PC-3 (cell line): ENCODE measurements at places on chromosomes 3 and 15.

DNA sequence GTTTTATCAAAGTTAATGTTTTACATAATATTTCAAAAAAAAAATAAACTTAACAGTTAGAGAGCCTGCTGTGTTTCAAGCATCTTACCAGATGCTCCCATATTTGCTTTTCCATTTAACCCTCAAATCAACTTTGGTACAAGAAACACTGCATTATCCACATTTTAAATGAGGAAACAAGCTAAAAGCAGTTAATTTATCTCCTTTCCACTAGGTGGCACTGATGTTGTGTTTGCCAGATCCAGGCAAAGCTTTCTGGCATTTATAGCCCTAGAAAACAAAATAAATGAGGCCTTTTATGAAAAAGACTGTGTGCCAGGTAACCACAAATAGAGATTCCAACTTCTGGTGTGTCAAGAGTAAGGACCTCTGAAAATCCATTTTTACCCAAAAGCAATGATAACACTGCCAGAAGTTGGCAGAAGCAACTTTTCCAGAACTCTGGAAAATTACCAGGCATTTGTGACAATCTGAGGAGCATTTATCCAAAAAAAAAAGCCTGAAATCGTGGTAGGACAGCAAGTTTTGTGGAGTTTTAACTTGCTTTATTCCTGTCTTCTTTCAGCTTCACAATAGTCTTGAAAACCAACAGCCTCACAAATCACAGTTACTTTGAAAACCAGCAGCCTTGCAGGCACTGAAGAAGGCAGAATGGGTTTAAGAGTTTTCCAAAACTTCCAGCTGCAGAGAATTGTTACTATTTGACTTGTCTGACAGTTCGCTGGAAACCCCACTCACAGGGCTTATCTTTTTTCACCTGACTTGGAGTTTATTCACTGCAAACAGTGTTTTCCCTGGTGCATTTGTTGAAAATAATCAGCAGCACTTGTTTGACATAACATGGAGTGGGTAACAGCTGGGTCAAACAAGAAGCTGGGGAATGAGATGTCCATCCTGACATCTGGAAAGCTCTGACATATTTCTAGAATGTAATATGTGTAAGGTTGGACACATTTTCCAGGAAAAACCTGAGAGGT is 9.2 kb downstream of the FAM162A start:
- peak; percentile 71 for DNase-seq

DNA sequence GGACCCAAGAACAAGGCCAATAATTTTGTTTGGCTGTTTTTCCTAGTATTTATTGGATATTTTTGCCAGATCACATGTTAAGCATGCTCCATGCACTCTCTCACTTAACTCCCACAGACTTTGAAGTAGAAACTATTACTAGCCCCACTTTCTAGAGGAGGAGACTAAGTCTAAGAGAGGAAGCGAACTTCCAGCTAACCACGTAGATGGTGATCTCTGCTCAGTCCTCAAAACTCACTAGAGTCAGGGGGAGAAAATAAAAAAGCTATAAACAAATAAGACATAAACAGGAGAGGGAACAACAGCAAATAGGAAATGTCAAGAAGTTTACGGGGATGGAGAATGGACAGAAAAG is 481.0 kb upstream of the PROK2 start:
- no peak for DNase-seq

- peak; percentile 97 for DNase-seq
Observed at GRCh38 chr15:89820666-89821611, 6.3 kb upstream of the ANPEP start.

DNA sequence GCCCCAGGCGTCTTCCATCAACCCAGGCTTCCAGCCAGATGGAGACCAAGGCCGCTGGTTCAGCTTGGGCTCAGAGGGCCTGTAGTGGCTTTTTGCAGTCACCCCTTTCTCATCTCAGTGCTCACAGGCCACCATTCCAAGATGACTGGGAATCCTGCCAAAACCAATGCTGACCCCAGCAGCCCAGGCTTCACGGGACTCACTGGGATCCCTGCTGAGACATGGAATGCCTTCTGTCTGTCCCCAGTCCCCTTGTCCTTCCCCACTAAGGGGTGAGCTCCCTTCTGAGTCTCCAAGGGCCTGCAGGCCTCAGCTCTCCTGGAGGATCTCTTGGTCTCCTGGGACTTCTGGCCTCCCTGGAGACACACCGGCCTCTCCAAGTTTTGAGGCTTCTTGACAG is 77.4 kb upstream of the SEC13 start:
- DNase-seq, result no peak

DNA sequence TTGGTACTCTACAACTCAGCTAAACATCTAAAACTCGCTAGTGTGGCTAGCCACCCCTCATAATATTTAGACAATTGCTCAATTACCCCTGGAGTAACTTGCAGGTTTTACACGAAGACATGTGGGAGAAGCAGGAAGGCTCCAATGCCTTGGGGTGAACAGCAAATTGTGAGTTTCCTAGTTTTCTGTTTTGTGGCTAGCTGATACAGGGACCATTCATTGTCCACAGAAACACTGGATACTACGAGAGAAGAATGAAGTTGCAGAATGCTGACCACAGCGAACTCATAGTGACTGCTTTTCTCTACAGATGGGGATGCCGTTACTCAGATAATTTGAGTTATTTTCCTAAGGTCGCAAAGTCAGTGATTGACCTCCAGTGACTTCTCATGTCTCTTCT is 212.9 kb downstream of the P3H2 start:
- peak; percentile 12 for DNase-seq

DNA sequence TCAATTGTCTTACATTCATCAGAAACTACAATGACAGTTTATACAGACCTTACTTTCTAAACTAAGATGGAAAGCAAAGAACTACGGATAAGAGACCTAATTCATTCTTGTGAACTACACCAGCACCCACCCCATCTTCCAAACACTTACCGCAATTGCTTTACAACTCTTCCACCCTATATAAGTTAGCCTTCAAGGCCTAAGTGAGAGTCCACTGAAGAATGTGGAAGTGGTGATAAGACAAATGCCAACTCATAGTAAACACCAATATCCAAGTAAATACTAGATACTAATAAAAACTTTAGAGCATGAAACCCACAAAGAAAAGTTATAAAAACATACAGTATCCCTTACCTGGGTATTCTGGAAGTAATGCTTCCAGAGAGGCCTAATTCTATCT is 13.6 kb downstream of the ARF4 start:
- DNase-seq, result peak; percentile 55

DNA sequence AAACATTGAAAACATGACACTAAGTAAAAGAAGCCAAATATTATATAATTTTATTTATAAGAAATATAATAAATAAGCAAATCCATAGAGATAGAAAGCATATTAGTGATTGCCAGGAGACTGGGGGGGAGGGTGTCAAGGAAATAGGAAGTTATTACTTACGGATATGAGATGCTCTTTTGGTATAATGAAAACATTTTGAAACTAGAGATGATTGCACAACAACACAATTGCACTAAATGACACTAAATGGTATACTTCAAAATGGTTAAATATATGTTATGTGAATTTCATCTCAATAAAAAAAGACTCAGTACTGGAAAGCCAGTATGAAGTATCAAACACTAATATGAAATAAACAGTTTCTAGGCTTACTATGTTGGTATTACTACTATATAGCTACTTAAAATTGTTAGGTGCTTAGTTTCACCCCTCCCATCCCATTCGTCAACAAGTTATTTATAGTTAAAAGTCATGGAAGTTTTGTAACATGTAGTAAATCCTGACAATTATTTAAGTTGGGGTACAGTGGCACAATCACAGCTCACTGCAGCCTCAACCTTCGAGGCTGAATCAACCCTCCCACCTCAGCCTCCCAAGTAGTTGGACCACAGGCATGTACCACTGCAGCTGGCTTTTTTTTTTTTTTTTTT is 43.7 kb downstream of the STAG1 start:
- no peak for DNase-seq

- DNase-seq, result no peak
Observed at GRCh38 chr15:22257047-22258008, 177.0 kb downstream of the OR4M2 start.

- no peak for DNase-seq
Observed at GRCh38 chr3:161474741-161475140, 21.9 kb upstream of the OTOL1 start.

DNA sequence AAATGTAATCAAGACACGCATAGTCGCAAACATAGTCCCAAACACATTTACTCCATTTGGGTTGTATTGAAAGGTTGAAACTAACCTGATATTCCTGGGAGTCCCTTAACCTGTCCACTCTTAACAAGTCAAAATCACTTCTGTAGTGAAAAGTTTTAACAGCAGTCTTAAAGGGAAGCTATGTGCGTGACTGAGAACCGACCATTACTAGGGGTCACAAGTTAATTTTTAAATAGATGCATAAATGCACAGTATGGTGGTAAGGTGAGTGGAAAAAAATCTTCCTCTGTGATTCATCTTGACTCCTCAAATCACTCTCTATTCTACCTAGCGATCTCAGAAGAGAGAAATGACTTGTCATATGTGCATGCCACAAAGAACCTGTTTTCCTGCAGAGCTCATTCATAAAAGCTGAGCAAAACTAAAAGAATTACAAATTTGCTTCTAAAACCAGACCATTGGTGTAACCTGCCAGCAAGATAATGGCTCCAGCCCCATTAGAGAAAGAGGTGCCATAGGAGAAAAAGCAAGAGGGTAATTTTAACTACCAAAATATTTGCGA is 4.8 kb downstream of the GPR15 start:
- peak; percentile 39 for DNase-seq

DNA sequence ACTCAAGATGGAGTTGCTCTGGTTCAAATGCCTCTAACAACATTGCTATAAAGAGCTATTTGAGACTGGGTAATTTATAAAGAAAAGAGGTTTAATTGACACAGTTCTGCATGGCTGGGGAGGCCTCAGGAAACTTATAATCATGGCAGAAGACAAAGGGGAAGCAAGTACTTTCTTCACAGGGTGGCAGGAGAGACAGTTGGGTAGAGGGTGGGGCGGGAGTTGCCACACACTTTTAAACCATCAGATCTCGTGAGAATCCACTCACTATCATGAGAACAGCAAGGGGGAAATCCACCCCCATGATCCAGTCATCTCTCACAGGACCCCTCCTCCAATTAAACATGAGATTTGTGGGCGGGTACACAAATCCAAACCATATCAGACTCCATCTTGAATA is 30.7 kb downstream of the MAP2K5 start:
- DNase-seq, result no peak

GRCh38 chr15:96535148-96535547 is 204.6 kb downstream of the NR2F2 start:
- no peak for DNase-seq

GRCh38 chr3:58071480-58071971 is 63.3 kb downstream of the FLNB start:
- peak; percentile 23 for DNase-seq

DNA sequence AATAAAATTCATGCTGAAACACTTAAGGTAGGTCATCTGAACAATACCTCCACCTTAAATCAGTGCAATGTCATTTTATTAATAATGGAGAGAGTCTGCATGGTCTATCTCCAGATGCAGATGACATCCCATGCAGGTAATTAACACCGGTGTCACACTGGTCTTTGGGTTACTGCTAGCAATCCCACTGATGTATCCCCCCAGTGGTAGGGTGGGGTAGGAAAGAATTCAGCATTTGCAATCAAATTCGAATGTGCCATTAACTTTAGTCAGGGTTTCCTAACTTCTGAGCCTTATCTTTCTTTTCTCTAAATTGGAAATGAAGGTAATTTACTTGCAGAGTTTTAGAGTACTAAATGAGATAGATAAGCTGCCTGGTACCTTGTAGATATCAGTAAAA is 44.4 kb downstream of the KIF15 start:
- no peak for DNase-seq

DNA sequence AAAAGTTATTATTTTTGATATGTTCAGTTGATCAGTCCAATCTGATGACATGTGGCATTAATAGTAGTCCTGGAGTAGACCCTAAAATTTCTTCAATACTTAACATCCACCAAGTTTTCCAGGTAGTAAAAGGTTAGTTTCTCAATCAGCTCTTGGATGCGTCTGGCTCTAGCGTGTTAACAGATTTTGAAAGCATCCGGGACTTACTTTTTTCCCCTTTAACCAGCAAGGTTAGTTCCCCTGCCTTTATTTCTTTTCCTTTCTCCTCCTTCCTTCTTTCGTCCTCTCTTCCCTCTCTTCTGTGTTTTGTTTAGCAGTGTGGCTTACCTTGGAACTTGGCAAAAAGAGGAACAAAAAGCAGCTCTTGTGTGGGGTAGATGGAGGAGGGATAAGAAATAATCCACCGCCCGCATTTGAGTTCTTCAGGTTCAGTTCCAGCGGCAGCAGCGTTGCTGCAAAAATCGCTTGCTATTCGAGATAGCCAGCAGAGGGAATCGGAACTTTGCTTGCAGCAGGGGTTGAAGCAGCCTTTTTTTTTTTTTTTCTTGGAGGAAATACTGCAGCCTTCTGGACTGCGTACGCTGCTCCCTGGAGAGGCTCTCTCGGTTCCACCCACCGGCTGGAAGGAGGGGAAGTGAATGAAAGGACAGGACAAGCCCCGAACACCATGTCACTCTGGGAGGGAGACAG is at the start of gene RBMS3:
Gene RBMS3, plus strand, starts transcription at position 668 of the 690 bp plus-strand sequence.
- peak; percentile 91 for DNase-seq

GRCh38 chr3:186365202-186365974 is 3.4 kb upstream of the DGKG start:
- DNase-seq, result peak; percentile 35

DNA sequence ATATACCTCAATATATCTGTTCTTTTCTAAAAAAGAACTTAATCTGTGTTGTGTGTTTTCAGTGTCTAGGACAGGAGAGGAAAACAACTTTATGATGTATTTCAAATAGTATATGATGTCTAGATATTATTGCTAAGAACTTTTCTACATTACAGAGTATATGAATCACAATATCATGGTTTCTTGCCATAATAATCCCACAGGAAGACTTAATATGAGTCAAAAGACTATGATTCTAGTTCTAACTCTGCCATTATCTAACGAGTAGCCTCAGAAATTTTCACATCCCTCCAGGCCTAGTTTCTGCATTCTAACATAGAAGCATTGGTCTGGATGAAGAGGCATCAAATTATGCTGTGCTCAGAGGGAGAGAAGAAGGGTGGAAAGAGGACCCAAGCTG is 107.7 kb upstream of the SPRED1 start:
- DNase-seq, result peak; percentile 19
